HCEC 1CT (cell line): ENCODE measurements at places on chromosomes 3 and 15.

DNA sequence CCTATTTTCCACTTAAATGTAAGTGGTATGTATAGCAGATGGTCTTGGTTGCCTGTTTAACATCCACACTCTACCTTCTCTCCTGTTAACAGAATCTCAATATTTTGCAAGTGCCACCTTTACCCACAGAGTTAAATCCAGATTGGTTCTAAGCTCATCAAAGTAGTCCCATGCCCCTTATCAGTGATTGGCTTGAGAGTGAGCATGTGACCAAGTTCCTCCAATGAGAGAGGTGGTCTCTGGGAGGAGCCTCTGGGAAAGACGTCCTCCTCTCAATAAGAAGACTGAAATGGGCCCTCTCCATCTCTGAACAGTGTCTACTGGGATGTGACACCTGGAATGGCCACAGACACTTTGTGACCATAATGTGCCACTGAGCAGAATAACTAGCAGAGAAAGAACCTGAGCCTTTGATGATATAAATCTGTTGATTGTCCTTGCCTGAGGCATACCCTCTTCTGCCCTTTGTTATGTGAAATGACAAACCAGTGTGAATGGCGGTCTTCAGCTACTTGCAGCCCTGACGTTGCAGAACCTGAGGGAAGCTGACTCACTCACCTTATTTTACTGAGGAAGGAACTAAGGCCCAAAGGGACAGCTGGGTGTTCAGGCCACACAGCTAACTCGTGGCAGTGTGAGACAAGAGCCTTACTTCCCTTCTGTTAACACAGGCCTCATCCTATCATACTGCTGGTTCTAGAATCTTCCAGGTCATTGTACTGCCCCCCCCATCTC lies 42.4 kb upstream of the LARS2 start:
- no peak for DNase-seq

- no peak for DNase-seq
Measured at GRCh38 chr3:4067893-4068292, 235.3 kb upstream of the SETMAR start.

- DNase-seq = no peak
Measured at GRCh38 chr3:172447611-172448579, at the start of gene GHSR. GHSR (minus strand) TSS chr3:172448456; CDS start chr3:172448413, 43 bp downstream.

GRCh38 chr3:99656624-99657023 lies 18.2 kb downstream of the COL8A1 start:
- DNase-seq = no peak

- no peak for DNase-seq
Measured at GRCh38 chr3:23904545-23904944, 12.2 kb downstream of the NKIRAS1 start.

- DNase-seq = no peak
Measured at GRCh38 chr15:25236861-25237155, 202.0 kb downstream of the UBE3A start.

- no peak for DNase-seq
Measured at GRCh38 chr3:65559643-65560042, 479.1 kb downstream of the MAGI1 start.

DNA sequence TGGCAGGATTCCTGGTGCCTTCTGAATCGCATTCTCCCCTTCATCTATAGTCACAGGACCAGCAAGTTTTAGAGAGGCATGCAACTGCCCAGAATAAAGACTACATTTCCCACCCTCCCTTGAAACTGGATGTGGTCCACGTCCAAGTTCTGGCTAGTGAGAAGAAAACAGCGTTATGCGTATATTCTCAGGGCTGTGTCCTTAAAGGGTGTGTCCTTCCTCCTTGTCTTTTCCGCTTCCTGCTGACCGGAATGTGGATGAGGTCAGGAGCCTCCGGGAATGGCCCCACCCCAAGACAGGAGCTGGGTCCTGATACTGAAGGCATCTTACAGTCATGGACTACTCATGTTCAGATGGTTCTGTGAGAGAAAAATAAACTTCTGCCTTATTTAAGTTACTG lies 20.2 kb downstream of the CHST2 start:
- no peak for DNase-seq

- no peak for DNase-seq
Measured at GRCh38 chr15:27845535-27846369, 253.4 kb downstream of the OCA2 start.

GRCh38 chr15:60407415-60407805 lies 9.6 kb upstream of the ANXA2 start:
- peak; percentile 91 for DNase-seq

DNA sequence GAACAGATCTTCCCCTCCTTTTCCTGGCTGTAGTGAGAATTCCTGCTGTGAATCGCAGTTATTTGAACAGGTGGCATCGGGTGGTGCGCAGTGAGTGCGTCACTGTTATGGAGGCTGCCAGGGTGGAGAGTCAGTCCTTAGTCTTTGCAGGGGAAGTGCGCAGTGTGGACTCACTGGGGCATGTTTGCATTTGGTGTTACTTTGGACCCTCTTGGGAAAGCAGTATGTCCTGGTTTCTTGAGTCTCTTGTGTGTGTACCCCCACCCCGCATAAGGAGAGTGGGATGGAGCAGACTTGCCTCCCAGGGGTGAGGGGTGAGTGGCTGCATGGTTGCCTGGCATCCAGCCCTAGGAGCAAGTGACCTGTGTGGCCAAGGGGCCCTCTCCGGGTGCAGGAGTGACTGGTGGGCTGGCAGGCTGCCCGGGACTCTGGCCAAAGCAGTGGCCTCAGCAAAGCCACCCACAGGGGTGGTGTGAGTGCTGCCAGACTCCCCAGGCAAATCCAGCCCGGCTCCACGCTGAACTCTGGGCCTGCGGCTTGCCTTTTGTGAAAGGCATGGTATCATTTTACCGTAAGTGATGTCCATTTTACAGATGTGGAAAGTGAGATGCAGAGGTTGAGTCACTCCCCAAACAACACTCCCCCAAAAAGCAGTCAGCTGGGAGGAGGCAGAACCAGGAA lies 46.4 kb downstream of the DNASE1L3 start:
- no peak for DNase-seq

GRCh38 chr3:55486857-55487380 lies at the start of gene WNT5A:
WNT5A (minus strand) TSS chr3:55487306; CDS start chr3:55486985, 321 bp downstream.
- DNase-seq = peak; percentile 54

- no peak for DNase-seq
Measured at GRCh38 chr3:8648909-8649741, 4.5 kb upstream of the SSUH2 start.

DNA sequence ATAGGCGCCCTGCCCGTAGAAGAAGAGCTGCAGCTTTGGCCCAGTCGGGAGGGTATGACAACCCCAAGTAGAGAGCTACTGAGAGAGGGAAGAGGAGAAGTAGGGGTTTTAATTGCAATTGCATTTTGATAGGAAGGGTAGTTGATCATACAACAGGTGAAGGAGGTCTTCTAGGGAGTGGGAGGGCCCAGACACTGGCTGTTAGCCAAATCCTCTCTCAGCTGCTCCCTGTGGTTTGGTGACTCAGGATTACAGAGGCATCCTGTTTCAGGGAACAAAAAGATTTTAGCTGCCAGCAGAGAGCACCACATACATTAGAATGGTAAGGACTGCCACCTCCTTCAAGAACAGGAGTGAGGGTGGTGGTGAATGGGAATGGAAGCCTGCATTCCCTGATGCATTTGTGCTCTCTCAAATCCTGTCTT lies 408.9 kb upstream of the THBS1 start:
- DNase-seq = peak; percentile 96

DNA sequence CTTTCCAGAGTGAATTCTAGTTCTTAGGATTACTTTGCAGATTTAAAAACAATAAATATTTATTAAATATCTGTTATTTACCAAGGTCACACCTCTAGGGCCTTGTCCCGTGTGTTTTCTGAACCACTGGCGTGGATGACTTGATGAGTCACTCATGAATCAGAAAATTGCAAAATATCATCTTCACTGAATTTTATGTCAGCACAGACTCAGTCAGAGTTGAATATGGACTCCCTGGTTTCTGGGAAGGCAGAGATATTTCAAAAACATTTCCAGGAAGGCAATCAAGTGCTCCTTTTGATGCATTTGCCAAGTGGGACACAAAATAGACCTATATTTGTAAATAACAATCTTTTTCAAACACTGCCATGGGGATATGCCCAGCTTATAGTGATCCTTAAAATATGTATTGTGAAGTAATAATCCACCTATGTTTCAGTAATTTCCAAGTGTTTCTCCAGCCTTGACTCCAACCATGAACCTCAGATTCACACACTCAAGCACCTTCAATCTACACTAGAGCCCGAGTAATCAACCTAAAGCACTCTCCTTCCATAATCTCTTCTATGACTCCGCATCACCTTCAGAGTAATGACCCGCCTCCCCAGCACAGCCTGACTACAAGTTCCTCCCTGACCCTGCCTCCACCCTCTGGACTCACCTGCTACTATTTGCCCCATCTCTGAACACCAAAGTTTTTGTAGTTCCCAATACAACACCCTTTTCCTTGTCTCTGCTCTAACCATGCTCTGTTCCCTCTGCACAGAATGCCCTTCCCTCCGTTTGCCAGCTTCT lies 24.3 kb downstream of the DPH3 start:
- peak; percentile 84 for DNase-seq

DNA sequence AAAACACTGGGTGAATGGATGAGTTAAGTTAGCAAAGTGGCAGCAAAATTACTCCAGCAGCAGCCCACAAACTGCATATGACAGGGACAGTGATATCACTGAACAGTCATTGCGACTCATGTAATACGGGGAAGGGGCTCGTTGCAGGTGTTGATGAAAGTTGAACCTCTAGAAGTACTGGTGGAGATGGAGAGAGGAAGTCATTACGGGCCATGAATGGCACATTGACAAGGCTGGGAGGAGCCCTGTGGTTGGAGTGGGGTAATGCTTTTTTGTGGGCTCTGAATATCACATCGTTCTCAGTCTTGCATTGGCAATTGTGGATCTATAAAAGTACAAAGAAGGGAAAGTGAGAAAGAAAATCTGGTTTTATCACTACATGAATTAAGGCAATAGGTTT lies 278.1 kb downstream of the ZPLD1 start:
- no peak for DNase-seq

- DNase-seq = peak; percentile 15
Measured at GRCh38 chr3:180926526-180926925, 14.1 kb downstream of the FXR1 start.

DNA sequence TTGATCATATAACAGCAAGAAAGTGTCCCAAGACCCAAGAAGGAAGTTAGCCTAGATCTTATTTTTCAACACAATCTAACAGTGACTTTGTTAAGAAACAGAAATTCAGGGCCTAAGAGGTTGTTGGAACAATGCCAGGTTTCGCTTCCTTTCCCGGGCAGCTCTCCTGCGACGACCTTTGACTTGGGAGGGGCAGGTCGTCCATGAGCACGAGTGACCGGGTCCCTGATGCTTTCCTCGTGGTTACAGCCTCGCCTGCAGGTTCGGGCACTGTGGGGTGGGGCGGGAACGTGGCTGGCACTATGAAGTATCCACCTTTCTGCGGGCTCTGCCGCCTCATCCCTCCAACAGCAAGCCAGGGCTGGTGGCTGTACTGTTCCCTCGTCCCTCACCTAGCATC lies 90.1 kb upstream of the RGMA start:
- no peak for DNase-seq

DNA sequence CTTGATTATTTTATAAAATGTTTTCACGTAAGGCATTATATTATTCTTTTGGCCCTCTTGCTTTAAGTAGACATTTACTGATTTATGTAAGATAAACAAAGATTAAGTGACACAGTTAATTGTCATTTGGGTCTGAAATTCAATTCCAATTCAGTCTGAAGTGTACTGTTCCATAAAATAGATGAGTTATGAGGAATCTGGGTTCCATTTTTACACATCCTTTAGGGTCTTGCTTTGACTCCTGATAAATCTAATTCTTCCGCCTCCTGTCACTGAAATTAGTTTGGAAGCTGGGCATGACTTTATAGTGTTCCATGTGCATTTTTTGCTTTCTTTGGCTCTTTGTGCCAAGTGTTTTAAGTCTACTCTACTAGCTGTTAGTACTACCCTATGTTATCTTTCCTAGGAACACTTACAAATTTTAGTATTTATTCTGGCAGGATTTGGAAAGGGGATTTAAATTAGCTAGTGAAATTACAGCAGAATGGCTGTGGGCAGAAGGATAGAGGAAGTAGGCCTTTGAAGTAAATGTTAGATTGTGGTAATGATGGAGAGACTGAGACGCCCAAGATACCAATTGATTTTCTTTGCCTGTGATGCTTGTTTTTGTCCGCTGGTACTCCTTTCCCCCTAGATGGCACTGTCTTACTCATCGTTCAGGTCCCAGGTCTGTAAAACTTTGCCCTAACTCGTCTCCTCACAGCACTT lies 14.3 kb downstream of the ARL8B start:
- DNase-seq = peak; percentile 19

- DNase-seq = no peak
Measured at GRCh38 chr3:45776611-45777010, 19.7 kb downstream of the SLC6A20 start.

DNA sequence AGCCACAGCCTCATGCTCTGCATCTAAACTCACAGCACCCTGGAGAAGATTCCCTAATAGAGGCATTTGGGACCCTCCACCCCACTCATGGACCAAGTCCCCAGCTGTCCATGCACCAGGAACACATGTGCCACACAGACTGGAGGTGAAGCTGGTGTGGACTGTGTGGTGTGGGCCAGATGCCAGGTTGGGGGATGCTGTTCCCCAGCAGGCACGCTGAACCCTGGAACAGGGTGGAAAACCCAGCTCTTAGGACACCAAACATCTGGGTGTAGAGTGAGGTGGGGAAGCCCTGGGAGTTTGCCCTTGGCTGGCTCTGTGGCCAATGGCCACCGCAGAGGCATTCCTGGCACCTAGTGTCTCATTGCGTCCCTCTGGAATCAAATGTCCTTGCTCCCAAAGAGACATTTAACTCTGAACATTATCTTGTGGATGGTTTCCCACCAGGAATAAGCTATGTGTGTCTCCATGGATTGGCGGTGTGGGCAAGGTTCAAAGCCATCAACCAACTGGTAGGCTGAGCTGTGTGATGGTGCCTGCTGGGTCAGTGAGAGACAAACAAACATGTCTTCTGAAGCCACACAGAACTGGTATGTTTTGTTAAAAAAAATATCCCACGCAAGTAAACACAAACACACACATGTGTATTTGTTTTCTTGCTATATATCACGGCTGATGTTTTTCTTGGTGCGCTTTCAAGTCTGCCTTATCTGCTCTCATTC lies 65.0 kb downstream of the EXOG start:
- DNase-seq = no peak

GRCh38 chr3:127729556-127730056 lies 56.9 kb downstream of the ABTB1 start:
- no peak for DNase-seq

GRCh38 chr3:65342084-65342683 lies 654.4 kb upstream of the ADAMTS9 start:
- peak; percentile 39 for DNase-seq

DNA sequence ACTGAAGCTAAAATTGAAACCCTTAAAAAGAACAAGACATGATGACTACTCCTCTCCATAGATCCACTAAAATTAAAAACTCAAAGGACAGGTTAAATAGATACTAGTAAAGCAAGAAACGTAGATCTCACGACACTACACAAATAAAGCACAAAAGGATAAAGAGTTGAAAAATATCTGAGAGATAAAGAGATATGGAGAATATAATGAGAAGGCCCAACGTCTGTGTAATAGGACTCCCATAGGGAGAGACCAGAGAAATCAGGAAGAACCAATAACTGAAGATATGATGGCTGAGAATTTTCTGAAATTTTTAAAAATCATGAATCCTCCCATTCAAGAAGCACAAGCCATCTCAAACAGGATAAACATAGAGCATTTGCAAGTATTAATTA lies 45.6 kb upstream of the PRICKLE2 start:
- no peak for DNase-seq

GRCh38 chr3:35549690-35550089 lies 89.6 kb upstream of the ARPP21 start:
- DNase-seq = no peak
